Vagina (tissue), 2 donors: ENCODE measurements at places on chromosomes 7 and 10.

- H3K27me3 ChIP-seq: no peaks in the 10 kb centered on the region
- H3K36me3 ChIP-seq: no peaks in the 10 kb centered on the region
- no peak overlapping the region for H3K4me3 ChIP-seq
- H3K4me1 ChIP-seq: peaks cover 45% of the 10 kb centered on the region
- peak overlapping the region; percentile 49 for H3K27ac ChIP-seq
- DNase-seq: no peak
These were observed 59.2 kb downstream of the SLC16A12 start for GRCh38 chr10:89476150-89476549.

- H3K4me1 ChIP-seq: peaks cover 26% of the 10 kb centered on the region
- H3K4me3 ChIP-seq: peak overlapping the region; percentile 84
- DNase-seq: no peak
- H3K36me3 ChIP-seq: no peaks in the 10 kb centered on the region
These were observed 170.2 kb downstream of the FAM107B start for GRCh38 chr10:14604181-14605142.

DNA sequence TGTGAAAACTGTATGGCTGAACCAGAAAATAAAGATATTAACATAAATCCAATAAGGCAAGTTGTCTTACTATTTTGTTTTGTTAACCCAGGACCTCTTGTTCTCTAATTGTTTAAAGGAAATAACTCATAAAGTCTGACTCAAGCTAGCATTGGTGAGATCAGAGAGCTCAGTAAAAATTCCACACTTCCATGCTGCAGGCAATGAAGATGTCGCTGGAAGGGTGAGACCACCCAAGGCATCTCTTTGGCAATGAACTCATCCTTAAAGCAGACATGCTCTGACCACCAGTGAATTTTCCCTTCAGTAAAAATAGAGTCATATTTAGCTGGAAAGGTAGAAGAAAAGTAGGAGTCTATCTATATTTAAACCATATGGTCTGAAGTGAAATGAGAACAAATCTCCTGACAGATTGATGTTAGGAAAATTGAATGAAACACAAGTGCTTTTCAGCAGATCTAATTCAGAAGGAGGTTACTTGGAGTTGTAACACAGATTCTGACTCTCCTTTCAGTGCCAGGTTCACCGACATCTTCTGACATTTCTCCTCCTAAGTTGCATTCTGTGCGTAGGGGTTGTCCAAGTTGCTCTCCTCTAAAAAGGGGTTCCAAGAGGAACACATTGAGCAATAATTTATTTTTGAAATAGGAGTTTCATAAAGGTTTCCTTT, 32.8 kb upstream of the VIPR2 start:
- no peaks in the 10 kb centered on the region for H3K36me3 ChIP-seq
- peak; percentile 88 for DNase-seq
- H3K4me3 ChIP-seq: no peak overlapping the region
- peak overlapping the region; percentile 60 for H3K27ac ChIP-seq
- H3K27me3 ChIP-seq: no peaks in the 10 kb centered on the region

GRCh38 chr10:48251152-48251524, 23.4 kb downstream of the FRMPD2 start:
- DNase-seq: no peak
- no peak overlapping the region for H3K4me3 ChIP-seq
- no peaks in the 10 kb centered on the region for H3K4me1 ChIP-seq
- no peaks in the 10 kb centered on the region for H3K36me3 ChIP-seq
- no peaks in the 10 kb centered on the region for H3K27me3 ChIP-seq

DNA sequence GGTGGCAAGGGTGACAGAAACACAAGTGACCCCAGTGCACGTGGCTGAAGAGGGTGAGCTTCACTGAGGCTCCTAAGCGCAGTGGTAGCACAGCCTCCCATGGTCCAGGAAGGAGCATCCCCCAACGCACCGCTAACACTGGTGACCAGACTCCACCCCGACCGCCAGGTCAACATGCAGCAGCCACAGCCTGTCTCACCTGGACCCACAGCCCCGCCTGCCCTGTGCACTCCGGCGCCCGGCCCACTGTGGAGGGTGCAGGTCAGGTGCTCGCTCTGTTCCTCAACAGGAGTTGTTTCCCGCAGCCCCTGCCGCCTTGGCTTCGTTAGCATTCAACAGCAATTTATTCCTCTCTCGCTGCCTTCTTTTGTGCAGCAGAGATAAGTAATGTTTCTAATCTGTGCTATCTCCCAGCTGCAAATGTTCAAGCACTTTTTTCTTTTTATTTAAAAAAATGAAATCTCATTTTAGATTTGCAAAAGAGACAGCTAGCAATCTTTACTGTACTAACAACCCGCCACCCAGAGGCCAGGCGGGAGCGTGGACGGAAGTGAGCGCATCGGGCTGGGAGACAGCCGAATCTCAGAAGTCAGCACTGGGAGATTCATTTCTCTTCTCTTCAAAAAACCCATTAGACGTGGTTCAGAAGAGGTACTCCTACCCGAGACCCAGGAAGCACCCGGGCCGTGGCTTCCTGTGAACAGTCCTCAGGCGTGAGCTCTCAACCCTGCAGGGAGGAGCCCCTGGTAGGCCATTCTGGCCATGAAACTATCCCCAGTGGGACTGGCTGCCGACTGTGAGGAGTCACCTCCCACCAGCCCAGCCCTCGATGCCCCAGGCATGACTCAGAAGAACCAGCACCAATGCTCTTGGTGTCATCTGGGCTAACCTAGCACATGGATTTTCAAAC, 133.4 kb downstream of the MAD1L1 start:
- H3K4me1 ChIP-seq: peaks cover 13% of the 10 kb centered on the region
- H3K36me3 ChIP-seq: no peaks in the 10 kb centered on the region
- H3K27ac ChIP-seq: no peak overlapping the region

DNA sequence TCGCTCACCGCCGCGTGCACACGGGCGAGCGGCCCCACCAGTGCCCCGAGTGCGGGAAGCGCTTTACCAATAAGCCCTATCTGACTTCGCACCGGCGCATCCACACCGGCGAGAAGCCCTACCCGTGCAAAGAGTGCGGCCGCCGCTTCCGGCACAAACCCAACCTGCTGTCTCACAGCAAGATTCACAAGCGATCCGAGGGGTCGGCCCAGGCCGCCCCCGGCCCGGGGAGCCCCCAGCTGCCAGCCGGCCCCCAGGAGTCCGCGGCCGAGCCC, 3.3 kb downstream of the REPIN1 start:
- no peak overlapping the region for H3K4me3 ChIP-seq
- no peak for DNase-seq

- H3K36me3 ChIP-seq: no peaks in the 10 kb centered on the region
- peaks cover 30% of the 10 kb centered on the region for H3K4me1 ChIP-seq
- no peak for DNase-seq
- peak overlapping the region; percentile 79 for H3K27ac ChIP-seq
- no peak overlapping the region for H3K4me3 ChIP-seq
These were observed 60.4 kb downstream of the TPST1 start for GRCh38 chr7:66265566-66265965.

DNA sequence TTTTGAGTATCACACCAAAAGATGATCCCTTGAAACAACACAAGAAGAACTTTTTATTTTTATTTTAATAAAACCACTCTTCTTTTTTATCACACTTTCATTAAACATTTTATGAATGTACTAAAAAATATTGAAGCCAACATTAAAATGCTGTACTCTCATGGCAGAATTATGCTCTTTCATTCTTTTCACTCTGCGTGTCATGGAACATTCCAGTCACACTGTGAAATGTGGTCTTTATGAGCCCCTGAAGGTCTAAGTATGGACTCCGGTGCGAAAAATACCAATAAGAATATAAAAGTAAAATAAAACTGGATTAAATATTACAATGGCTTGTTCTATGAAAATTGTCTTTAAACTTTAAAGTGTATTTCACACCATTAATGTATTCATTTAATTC, 148.4 kb downstream of the TMEM26 start:
- no peak overlapping the region for H3K27ac ChIP-seq
- no peaks in the 10 kb centered on the region for H3K4me1 ChIP-seq
- no peak overlapping the region for H3K4me3 ChIP-seq
- no peaks in the 10 kb centered on the region for H3K27me3 ChIP-seq
- DNase-seq: no peak

GRCh38 chr10:113920875-113921274, 66.4 kb downstream of the NHLRC2 start:
- H3K27me3 ChIP-seq: no peaks in the 10 kb centered on the region
- H3K4me1 ChIP-seq: no peaks in the 10 kb centered on the region
- no peak overlapping the region for H3K4me3 ChIP-seq
- no peak for DNase-seq
- no peaks in the 10 kb centered on the region for H3K36me3 ChIP-seq

GRCh38 chr10:64444564-64444963, 923.4 kb downstream of the REEP3 start:
- H3K27ac ChIP-seq: no peak overlapping the region
- no peaks in the 10 kb centered on the region for H3K4me1 ChIP-seq
- H3K27me3 ChIP-seq: no peaks in the 10 kb centered on the region
- no peaks in the 10 kb centered on the region for H3K36me3 ChIP-seq
- no peak for DNase-seq

GRCh38 chr10:71555724-71556119, 159.0 kb downstream of the CDH23 start:
- no peak for DNase-seq
- H3K27me3 ChIP-seq: no peaks in the 10 kb centered on the region
- H3K36me3 ChIP-seq: no peaks in the 10 kb centered on the region
- no peaks in the 10 kb centered on the region for H3K4me1 ChIP-seq

- no peak overlapping the region for H3K27ac ChIP-seq
- H3K27me3 ChIP-seq: no peaks in the 10 kb centered on the region
- no peaks in the 10 kb centered on the region for H3K4me1 ChIP-seq
- DNase-seq: no peak
- H3K4me3 ChIP-seq: no peak overlapping the region
These were observed 640.4 kb downstream of the TYW1 start for GRCh38 chr7:67637023-67637358.

GRCh38 chr10:95860166-95860940, 47.4 kb upstream of the CC2D2B start:
- no peak for DNase-seq
- no peaks in the 10 kb centered on the region for H3K4me1 ChIP-seq
- H3K27me3 ChIP-seq: no peaks in the 10 kb centered on the region
- no peak overlapping the region for H3K4me3 ChIP-seq
- no peaks in the 10 kb centered on the region for H3K36me3 ChIP-seq

DNA sequence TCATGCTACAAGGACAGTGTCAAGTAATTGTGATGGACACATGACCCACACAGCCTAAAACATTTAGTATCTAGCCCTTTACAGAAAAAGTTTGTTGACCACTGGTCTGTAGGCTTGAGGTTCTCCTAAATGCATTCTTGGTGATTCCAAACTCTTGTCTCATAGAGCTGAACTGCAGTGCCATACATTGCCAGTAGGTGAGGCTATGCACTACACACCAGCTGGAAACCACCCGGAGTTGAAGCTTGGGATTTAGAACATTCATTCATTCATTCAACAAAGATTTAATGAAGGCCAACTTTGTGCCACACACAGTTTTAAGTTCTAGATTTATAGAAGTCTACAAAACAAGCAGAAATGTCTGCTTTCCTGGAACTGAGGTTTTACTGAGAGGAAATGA, 77.3 kb upstream of the TCF7L2 start:
- no peaks in the 10 kb centered on the region for H3K36me3 ChIP-seq
- DNase-seq: no peak

DNA sequence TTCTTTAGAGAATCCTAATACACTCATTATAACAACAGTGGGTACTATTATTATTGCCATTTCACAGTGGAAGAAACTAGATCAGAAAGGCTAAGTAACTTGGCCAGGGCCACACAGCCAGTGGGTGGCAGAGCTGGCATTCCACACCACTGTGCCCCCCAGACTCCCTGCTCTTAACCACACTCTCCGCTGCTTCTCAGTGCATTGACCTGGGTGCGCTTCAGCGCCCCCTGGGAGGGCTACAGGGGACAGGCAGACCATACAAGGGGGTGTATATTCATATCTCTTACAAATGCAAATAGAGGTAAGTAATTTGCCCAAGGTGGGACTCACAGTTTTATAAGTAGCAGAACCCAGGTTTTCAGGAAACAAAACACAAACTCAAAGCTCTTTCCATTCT, 77.0 kb upstream of the NMT2 start:
- no peak overlapping the region for H3K4me3 ChIP-seq
- H3K4me1 ChIP-seq: no peaks in the 10 kb centered on the region
- no peak for DNase-seq
- H3K27me3 ChIP-seq: no peaks in the 10 kb centered on the region
- H3K27ac ChIP-seq: no peak overlapping the region
- no peaks in the 10 kb centered on the region for H3K36me3 ChIP-seq

- H3K36me3 ChIP-seq: peaks cover 39% of the 10 kb centered on the region
- H3K4me1 ChIP-seq: peaks cover 18% of the 10 kb centered on the region
- H3K4me3 ChIP-seq: no peak overlapping the region
- no peak overlapping the region for H3K27ac ChIP-seq
These were observed 48.4 kb downstream of the SHH start for GRCh38 chr7:155763691-155764437.

GRCh38 chr7:116027786-116028185, 2.8 kb downstream of the TFEC start:
- H3K4me3 ChIP-seq: no peak overlapping the region
- no peak for DNase-seq
- no peaks in the 10 kb centered on the region for H3K27me3 ChIP-seq
- no peak overlapping the region for H3K27ac ChIP-seq
- no peaks in the 10 kb centered on the region for H3K4me1 ChIP-seq

DNA sequence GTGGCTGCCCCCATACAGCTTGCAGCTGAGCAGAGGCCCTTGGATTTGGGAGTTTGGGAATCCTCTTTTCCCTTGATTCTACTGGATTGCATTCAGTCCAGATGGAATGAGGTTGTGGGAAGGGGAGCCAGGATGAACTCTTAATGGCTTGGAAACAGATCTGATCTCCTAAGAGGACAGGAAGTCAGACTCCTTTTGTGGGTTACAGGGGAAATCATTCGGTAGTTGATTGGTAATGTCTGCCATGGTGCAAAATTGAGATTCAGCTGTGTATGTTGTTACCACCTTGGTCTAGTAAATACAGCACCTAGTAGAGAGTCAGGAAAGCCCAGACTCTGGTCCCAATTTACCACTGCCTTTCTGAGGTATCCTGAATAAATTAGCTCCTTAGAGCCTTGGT, 144.2 kb upstream of the TNRC18 start:
- H3K27ac ChIP-seq: no peak overlapping the region
- no peaks in the 10 kb centered on the region for H3K27me3 ChIP-seq
- no peak for DNase-seq
- H3K4me1 ChIP-seq: peaks cover 27% of the 10 kb centered on the region
- H3K36me3 ChIP-seq: no peaks in the 10 kb centered on the region

DNA sequence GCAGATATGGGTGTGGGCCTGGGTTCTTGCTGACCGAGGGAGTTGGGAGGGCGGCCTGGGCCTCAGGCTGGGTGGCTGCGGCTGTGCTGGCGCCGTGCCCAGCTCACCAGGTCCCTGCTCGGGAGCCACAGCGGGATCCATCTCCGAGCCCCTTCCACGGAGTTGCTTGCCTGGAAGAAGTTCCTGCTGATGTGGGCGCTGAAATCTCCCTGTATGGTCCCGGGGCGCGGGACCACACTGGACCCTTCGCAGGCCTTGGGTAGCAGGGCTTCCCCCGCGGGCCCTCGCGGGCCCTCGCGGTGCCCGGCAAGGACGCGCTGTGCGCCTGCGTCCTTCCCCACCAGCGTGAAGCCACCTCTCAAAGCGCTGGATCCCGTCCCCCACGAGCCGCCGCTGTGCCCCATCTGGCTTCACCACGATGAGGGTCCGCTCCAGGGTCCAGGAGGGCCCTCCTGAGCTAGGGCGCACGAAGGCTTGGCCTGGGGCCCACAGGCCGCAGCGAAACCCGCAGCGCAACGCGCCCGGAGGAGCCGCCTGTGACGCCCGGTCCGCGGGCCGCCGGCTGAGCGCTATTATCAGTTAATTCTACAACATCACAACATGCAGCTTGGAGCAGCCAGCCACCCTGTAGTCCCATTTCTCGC, 31.5 kb downstream of the RAB19 start:
- no peaks in the 10 kb centered on the region for H3K27me3 ChIP-seq
- H3K27ac ChIP-seq: no peak overlapping the region
- H3K4me1 ChIP-seq: no peaks in the 10 kb centered on the region
- DNase-seq: no peak
- no peak overlapping the region for H3K4me3 ChIP-seq
